Activated T-helper 1 cell treated with anti-CD3 and anti-CD28 coated beads, Interleukin-2, amount 50 U/mL, for 16 hours (primary cell): ENCODE measurements at places on chromosomes 5 and 9.

DNA sequence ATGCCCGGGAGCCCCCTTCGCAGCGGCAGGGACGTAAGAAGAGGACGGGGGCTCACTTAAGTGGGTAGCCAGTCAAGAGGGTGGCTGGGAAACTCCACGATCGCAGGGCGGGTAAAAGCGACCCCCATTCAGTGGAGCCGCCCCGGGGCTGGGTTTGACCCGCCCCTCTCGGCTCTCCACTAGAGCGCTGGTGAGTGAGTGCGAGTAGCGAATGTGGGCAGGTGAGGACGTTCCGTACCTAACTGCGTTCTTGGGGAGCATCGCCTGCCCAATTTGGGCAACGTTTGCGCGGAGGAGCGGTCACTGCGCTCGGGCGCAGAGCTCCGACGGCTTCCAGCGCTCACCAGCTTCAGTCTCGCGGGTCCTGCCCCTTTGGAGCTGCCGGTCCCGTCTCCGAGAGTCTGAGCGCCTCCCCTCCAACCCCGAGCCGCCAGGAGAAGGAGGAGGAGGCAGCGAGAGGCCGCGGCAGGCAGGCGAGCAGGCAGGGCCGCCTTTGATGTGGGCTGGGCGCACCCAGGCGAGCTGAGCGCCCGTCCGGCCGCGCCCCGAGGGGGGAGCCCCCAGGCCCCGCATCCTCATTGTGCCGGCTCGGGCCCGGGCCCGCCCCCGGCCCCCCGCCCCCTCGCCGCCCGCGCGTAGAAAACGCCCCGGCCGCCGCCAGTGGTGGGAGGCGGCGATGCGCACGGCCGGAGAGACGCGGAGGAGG is at the start of gene FGF18:
FGF18 (plus strand) TSS at position 666 of the 706 bp plus-strand sequence. CDS start 553 bp downstream, outside the sequence.
- DNase-seq, result no peak

- DNase-seq, result no peak
Measured at GRCh38 chr9:114811966-114812636, 6.3 kb upstream of the TNFSF15 start.

- DNase-seq, result no peak
Measured at GRCh38 chr5:41708604-41708940, 161.7 kb downstream of the OXCT1 start.

DNA sequence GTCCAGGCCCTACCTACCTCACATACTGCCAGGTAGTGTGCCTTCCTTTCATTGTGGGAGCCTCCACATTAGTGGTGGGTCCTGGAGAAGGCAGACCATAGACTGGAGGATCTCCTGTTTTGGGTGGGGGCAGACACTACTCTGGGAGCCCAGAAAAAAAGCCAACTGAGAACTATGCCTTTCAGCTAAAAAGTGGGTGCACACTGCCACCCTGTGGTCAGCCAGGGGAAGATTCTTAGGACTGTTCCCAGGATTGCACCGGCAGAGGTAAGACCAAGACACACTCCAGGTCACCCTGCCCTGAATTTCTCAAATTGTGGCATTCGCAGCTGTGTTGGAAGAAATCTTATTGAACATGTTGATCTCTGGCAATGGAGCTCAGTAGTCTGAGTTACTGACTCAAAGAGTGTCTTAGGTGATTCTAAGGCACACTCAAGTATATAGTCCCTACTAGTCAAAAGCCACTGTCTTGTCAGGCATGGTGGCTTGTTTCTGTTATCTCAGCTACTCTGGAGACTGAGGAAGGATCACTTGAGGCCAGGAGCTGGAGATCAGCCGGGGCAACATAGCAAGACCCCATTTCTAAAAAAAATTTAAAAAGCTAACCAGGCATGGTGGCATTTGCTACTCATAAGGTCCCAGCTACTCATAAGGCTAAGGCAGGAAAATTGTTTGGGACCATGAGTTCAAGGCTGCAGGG is 3.6 kb downstream of the SIGMAR1 start:
- DNase-seq, result peak; percentile 52

- no peak for DNase-seq
Measured at GRCh38 chr5:132086277-132086794, 12.7 kb downstream of the CSF2 start.

- no peak for DNase-seq
Measured at GRCh38 chr5:9362600-9362999, 183.3 kb downstream of the SEMA5A start.

DNA sequence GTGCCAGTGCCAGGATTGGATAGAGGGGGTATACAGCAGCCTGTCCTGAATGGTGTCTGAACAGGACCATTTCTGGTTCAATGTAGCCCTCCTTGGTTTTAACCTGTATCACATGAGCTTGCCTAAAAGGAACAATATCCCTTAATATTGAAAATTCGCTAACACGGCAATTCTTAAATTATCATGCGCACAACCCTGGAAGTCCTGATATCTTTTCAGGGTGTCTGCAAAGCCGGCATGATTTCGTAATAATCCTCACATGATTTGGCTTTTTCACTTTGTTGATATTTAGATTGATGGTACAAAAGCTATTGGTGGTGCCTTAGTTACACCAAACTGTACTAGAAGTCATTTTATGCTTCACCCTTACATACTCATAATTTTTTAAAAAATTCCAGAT is 53.2 kb downstream of the PCSK1 start:
- DNase-seq, result no peak

- no peak for DNase-seq
Measured at GRCh38 chr9:9352877-9353481, 1259.8 kb downstream of the PTPRD start.

- DNase-seq, result no peak
Measured at GRCh38 chr5:92504346-92504745, 1076.7 kb downstream of the NR2F1-AS1 start.

DNA sequence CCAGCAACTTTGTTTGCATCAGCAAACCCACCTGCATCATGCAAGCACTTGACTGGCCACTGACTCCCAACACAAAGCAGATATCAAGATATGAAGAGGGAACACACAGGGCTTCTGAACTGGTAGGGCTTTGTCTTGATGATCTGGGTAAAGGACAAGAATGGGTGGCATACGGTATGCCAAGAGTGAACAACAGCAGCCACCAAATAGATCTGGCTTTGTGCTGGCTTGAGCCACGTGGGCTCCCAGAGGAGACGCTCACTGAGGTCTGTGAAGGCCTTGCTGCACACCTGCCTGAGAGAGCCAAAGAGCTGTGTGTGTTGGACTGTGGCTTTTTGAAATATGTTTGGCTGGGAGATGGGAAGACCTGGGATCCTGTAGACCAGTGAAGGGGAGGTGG is 43.5 kb downstream of the FGF1 start:
- no peak for DNase-seq
